ENCODE measurements at places on chromosomes 6 and 20.

DNA sequence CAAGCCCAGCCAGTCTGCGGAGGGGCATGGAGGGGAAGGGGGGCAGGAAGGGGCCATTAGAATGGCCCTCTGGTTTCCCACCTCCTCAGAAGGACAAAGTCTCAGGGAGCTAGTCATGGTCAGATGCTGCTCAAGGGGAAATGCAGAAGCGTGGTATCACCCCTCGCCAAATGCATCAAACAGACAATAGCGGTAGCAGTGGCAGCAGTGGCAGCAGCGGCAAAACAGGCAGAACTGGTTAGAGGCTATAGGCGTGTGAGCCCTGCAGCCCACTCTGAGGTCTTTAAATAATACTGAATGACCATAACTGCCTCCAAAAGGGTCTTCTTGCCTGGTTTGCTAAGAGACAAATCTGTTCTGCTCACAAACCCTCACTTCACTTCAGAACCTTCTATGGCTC is 186.7 kb downstream of the TFAP2C start:
- DNase-seq = no peak

DNA sequence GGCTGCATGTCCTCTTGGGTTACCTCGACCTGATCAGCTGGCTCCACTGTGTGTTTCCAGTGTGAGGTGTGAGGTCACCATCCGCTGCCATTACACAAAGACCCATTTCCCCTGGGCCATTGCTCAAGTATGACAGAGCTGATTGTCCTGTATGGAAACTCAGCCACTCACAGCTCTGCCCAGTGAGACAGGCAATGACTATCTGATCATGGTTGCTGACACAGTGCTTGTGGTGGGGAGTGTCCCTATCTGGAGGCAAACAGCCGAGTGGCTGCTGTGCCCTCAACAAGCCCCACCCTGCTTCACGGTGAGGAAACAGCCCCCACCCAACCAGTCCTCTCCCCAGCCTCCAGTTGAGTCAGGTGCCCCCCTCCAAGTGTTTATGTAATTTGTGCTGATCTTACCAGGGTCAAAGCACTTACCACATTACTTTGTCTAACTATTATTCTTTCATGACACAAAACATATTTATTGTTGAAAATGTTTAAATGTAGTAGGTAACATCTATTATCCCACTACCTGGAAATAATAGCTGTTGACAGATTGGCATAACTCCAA is 11.7 kb upstream of the MAPK13 start:
- DNase-seq = peak; percentile 50

GRCh38 chr20:24523661-24524060 is 54.2 kb downstream of the SYNDIG1 start:
- DNase-seq = no peak

DNA sequence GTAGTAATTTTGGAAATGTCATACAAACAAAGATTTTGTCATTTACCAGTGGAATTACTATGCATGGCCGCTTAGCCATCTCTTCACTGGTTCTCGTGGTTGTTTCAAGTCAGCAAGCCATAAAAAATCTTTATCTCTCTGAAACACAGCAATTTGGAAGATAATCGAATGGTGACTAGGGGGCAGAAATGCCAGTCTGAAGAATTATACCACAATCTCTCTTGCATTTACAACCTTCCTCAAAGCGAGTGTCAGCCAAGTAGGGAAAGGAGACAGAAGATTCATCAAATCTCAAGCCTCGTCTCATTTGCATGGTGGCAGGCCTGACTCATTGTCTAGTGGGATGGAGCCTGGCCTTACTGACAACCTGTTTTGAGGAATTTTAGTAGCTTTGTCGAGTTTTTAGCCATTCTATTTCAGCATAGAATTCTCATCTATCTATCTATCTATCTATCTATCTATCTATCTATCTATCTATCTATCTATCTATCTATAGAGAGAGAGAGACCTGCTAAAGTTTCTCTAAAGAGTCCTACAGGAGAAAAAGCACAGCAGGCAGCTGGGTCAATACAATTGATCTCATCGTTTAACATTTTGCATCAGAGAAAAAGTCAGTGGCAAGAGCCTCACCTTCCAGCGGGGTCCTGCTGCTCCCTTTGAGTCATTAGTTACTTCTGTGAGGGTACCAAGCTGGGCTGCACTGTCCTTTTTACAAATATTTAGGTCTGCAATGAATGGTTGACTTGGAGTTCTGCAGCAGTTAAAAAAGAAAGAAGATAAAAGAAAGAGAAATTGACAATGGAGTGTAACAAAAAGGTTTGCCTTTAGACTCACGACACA is 572.8 kb downstream of the TFAP2A start:
- no peak for DNase-seq

DNA sequence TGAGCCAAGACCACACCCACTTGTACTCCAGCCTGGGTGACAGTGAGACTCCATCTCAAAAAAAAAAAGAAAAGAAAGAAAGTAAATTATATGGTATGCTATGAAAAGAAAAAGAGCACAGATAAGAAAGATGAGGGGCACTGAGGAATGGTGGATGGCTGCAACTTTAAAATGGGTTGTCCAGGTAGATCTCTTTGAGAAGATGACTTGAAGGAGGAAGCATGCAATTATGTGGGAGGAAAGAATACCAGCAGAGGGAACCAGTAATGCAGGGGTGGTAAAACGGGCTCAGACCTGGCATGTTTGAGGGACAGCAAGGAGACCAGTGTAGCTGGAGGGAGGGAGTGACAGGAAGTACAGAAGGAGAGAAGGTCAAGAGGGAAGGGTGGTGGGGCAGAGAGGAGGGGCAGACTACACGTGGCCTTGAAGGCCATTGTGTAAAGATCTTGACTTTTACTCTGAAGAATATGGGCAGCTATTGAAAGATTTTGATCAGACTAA is 22.3 kb downstream of the LINC00237 start:
- no peak for DNase-seq

- no peak for DNase-seq
Measured at GRCh38 chr20:1534526-1534925, 23.0 kb downstream of the SIRPD start.

- DNase-seq = no peak
Measured at GRCh38 chr6:86537292-86537861, 400.0 kb upstream of the HTR1E start.

DNA sequence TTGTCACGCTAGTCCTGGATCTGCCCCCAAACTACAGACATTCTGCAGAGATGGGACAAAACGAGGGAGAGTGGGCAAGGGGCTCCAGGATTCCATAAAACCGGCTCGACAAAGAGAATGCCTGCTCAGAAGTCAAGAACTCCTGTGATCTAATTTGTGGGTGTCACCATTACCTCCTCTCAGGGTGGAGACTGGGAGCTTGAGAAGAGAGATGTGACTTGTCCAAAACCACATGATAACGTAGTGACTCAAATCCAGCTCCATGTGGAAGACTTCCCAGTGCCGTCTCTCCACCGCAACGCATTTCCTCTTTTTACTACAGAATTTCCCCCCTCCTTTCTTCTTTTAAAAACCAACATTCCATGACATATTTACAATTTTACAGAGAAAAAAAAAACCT is 44.3 kb downstream of the TRERF1 start:
- no peak for DNase-seq

DNA sequence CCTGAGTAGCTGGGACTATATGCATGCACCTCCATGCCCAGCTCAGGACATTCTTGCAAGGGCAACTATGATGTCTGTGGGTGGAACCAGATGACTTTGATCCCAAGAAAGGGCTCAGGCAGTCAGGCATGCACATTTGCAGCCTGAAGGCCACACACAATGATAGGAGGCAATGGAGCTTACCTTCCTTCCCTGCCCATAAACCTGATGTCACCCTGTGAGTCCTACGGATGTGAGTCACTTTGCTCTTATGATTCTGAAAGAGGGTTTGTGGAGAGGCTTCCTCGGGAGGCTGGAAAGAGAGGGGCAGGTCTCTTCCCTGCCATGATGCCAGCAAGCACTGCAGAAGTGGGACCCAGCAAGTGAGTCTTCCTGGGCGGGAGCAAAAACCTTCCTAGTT is 202.4 kb downstream of the LY86 start:
- DNase-seq = no peak

DNA sequence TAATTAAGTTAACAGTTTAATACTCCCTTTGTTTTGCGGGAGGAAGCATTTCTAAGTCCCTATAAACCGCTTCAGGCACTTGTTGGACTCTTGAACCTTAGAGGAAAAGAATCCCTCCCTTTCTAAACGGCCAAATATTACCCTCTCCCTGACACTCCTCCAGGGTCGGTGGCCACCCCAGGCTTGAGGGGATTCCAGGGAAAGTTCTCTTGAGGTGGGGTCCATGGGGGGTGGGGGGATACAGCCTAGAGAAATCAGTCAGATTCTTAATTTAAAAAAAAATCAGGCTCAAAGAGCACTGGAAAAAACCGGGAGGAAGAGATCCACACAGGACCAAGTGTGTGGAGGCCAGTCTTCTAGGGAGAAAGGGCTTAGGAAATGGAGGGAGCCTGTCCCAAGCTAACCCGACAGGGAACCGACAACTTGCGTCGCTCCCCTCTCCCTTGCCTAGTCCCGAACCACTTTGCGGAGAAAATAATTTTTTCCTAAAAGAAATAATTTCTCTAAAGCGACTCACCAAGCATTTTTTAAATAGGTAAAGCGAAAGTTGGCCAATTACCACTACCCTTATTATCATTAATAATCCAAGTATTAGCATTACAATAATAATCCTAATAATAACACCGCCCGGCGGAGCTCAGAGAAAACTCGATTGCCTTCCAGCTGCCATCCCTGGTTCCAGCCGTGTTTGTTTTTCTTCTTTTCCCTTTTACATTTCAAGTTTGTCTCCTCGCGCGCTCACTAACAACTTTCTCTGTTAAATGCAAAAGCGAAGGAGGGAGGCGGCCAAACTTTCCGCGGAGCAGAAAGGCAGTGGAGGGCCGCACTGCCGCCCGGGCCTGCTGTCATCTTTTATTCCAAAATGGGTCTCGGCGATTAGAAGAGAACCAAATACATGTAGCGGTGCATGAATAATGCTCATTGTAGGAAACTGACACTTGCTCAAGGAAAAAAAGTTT is 4.8 kb downstream of the NR2E1 start:
- DNase-seq = no peak

- peak; percentile 64 for DNase-seq
Measured at GRCh38 chr6:28586962-28587745, 61.5 kb downstream of the GPX5 start.

DNA sequence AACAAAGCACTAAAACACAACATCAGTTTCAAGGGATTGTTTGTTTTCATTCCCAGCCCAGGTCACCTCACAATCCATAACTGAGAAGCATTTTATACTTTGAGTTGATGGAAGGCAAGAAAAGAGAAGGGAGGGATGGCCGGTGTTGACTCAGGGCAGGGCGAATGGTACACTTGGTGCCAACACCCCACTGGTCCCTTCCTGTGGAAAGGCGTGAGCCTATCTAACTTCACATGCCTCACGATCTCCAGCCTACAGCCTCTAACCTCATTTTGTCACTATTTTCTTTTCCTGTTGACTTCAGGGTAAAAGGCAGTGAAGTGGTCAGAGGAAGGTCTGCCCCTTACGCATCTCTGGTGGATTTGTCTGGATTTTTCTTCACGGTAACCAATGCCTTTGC is 53.5 kb upstream of the SASH1 start:
- DNase-seq = no peak

DNA sequence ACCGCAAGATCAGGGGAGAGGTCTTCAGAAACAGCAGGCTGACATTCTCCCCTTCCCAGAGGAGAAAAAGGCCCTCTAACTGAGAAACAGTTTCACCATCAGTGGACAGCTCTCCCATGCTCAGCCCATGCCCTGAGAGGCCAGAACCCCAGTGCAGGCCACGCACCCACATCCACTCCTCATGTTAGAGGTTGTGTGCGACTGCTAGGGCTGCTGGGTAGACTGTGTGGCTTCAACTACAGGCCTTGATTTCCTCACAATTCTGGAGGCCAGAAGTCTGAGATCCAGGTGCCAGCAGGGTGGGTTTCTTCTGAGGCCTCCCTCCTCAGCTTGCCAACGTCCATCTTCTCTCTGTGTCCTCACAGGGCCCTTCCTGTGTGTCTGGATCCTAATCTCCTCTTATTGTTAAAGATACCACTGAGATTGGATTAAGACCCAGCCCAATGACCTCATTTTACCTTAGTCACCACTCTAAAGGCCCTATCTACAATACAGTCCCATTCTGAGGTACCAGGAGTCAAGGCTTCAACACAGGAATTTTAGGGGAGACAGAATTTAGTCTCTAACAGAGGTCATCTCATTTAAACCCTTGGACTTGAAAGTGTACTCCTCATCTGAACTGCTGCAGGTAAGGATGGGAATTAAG is 67.7 kb upstream of the CD93 start:
- DNase-seq = no peak

DNA sequence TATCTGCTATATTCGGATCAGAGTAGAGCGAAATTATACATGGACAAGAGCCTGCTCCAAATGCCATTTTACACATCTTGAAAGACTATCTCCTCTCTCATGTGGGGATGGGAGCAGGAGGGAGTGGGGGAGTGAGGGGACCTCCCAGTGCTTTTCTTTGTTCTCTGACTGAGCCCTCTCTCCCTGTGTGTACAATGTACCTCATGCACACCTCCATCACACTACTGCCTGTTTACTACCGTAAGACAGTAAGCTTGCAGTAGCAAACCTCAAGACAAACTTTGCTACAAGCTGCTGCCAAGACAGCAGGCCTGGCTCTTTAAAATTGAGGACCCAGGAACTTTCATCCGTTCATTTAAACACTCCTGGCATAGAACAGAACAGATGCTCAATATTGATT is 7.2 kb downstream of the NHSL1 start:
- no peak for DNase-seq

Data from activated T-cell treated with anti-CD3 and anti-CD28 coated beads for 24 hours (primary cell).